Fibroblast of the aortic adventitia (primary cell): ENCODE measurements at places on chromosomes 7 and 10.

DNA sequence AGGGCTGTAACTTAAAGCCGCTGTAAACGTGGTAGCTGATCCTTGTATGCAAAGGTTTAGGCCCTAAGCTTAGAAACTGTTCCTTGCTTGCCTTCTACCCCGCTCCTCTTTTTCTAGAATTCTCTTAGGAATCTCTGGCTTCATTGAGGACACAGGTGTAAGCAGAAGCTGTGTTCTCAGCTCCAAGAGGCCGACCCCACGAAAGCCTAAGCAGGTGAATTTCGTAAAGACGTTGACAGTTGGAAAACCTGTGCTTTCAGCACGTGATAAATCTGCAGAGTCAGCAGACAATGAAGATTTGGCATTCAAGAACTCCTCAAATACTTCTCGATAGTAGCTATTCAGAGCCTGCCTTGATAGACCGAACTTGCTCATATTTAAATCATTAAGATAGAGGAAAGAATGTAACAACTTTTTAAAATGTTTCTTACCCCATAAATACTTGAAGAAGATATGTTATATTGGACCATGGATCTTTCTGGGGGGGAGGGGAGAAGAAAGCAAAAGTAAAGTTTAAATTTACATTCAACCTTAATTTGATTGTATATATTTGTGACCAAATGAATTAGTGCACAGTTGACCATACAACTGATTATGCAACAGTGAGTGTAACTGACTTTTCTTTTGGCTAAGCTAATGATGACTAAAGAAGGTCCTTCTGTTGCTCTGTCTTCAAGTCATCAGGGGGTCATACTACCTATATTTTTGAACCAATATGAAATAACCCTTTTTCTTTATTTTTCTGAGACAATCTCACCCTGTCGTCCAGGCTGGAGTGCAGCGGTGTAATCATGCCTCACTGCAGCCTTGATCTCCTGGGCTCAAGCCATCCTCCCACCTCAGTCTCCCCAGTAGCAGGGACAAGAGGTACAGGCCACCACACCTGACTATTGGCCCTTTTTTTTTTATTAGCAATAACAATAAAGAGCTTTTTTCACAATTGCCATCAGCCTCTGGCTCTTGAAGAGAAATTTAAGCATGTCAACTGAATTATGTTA, 1.2 kb upstream of the GDI2 start:
- peak; percentile 31 for DNase-seq

DNA sequence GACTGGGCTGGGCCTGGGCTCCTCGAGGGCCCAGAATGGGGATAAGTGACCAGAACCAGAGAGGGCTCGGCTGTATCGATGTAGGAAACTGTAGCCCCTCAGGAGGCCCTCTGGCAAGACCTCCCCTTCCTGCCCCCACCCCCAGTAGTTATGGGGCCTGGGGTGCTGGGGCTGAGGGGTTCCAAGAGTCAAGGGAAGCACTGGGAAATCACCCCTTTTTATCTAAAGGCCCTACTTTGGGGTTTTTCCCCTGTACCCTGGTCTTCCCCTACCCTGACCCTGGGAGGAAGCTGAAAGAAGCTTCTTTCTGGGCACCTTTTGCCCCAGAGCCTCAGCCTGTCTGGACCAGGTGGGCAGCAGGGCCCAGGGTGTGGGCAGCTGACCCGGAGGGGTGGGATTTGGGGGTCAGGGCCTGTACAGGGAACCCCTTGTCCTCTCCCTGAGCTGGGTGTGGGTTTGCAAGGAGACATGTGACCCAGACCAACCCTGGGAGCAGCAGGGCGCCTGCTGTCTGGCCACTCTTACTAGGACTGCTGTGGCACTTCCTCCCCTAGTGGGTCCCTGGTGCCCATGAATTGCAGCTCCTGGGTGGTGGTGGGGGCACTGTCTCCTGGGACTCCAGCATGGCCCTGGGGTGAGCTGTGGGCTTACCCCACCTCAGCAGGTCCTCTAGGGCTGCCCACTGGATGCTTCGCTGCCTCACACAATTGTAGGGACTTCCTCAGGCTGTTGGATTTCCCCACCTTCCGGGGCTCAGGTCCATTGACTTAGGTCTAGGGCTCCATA, 1.5 kb downstream of the IRF5 start:
- no peak for DNase-seq

DNA sequence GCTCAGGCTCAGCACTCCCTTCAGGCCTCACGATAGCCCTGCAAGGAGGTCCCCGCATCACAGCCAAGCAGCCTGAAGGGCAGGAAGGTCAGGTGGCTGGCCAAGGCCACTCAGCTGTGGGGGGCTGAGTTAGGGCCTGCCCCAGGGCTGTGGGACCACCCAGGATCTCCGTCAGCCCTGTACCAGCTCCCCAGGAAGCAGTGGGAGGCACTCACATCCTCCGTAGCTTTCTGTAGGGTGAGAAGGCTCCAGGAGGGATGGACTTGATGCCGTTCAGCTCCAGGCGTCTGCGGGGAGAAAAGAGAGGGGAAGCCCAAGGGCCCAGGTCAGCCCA, 125.9 kb downstream of the SLIT1 start:
- DNase-seq: no peak

- no peak for DNase-seq
Measured at GRCh38 chr10:91312382-91312733, 91.9 kb downstream of the PCGF5 start.

DNA sequence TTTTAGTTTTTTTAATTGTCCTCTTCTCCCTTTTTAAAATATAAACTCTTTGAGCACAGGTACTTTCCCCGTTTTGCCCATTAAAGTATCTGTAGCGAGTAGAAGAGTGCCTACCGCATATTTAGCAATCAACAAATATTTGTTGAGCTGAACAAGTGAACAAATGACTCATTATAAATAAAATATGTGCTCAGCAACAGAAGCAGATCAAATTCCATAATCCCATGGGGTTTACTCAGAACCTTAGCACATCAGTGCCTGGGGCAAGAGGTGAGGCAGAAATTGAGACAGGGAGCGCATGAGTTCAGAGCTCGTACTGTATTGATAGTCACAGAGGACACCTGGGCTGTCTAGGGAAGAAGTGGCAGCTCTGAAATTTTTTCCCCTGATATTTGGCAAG, 161.0 kb downstream of the SEM1 start:
- no peak for DNase-seq

- DNase-seq: peak; percentile 35
Measured at GRCh38 chr10:122864194-122864592, 15.2 kb downstream of the FAM24B start.

DNA sequence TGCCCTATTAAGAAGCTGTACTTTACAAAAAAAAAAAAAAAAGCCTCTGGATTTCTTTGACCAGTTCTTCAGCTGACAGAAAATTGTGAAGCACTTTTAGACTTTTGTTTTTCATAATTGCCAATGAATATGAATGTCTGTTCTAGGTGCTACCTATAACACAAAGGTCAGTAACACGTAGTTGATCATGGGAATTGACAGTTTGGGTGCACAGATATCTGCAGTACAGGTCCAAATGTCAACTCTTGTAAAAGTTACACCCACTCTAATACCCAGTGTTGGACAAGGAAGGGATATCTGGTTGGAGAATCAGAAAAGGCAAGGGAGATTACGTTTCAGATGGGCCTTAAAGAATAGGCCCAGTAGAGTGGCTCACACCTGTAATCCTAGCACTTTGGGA, 1.8 kb downstream of the REEP3 start:
- DNase-seq: no peak

GRCh38 chr10:132700156-132701098, 85.5 kb downstream of the NKX6-2 start:
- peak; percentile 51 for DNase-seq

- no peak for DNase-seq
Measured at GRCh38 chr7:91358303-91358702, 94.1 kb downstream of the FZD1 start.

- DNase-seq: peak; percentile 94
Measured at GRCh38 chr10:110425684-110426293, 71.9 kb upstream of the DUSP5 start.

GRCh38 chr10:35412003-35412723, 75.9 kb downstream of the CCNY start:
- no peak for DNase-seq

DNA sequence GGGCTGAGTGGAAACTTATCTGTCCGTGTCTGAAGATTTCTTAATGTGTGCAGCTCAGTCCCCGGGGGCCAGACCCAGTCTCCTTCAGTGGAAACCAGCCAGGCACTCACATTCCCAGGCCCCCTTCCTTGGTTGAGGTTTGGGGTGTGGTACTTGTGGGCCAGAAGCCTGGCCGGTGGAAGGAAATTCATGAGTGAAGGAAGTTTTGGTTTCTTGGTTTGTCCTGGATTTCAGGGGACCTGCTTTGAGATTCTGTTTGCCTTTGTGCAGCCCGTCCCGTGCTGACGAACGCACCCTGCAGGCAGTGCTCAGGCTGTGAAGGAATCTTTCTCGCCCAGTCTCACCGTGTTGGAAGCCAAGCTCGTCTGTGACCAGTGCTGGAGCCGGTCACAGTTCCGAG, 2.9 kb downstream of the INPP5A start:
- peak; percentile 51 for DNase-seq

DNA sequence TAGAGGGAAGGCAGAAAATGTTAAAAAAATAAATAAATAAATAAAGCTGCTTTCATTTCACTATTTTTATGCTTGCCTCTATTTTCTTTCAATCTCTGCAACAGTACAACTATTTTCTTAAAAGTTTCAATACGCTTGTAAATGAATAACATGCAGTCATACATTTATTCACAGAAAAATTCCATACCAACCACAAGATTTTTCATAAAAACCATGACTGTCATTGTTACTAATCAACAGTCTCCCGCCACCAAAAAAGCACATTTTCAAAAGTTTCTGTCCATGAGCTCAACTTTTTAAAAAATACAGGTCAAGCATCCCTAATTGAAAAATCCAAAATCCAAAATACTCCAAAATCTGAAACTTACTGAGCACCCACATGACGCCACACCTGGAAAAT, 5.3 kb downstream of the PARD3 start:
- DNase-seq: peak; percentile 7

GRCh38 chr10:97102441-97102840, 83.3 kb downstream of the SLIT1 start:
- no peak for DNase-seq

DNA sequence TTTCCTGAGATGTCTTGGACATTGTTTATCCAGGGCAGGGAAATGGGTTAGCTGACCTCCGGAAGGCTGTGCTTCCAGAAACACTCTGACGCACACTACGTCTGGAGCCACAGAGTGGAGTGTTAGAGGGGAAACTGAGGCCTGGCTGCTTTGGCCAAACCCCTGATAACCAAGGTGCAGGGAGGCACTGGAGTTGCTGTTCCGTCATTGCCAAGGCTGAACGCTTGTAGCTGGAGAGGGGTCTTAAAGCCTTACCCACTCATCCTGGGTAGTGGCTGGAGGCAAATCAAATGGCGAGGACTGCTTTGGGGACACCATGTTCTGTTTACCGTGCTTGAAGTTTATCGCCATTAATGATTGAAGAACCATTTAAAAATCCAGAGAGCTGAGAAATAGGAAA, 604.1 kb upstream of the FOXK1 start:
- no peak for DNase-seq

- no peak for DNase-seq
Measured at GRCh38 chr7:6284055-6284400, 11.6 kb upstream of the CYTH3 start.

DNA sequence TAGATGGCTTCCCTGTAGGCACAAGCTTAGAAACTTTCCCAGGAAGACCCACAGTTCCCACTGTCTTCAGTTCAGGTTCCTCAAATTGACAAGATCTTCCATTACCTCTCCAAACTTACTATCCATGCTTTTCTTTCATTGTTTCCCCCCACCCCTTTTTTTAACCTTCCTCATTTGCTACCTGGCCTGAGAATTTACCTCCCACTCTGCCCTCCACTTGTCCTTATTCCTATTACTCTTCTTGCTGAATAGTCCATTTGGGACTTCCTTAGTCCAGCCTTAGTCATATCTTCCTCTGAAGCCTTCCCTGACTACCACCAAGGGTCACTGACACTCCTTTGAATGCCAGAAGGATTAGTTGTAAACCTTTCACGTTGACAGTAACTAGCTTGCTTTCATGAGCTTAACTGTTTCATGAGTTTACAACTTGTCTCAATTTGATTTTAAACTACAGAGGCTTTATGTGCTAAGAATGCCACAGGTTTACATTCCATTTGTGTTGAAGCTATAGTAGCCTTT, 1.2 kb upstream of the CALU start:
- peak; percentile 59 for DNase-seq

GRCh38 chr7:104883718-104884452, 130.1 kb upstream of the KMT2E start:
- DNase-seq: peak; percentile 83

DNA sequence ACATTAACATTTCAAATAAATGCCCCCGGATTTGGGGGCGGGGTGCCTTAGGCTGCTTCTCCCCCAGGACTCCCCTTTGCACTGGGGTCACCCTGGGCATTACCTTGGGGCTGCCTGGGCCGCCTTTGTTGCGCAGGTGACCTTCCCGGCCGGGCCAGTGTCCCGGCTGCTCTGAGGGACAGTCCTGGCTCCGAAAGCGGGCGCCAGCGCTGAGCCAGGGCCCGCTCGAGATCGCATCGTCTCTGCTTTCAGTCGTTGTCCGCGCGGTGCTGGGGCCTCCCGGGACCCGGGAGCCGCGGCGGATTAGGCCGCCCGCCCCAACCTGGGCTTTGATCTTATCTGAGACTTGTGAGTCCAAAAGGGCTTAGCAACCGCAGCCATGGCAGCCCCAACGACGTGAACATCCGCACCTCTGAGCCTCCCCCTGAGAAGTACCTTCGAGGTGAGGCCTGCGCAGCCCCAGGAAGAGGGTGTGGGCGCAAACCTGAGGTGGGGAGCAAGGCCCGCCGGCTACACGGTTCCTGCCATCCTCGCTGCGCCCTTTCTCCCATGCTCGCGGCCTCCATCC, 14.8 kb upstream of the WAPL start:
- no peak for DNase-seq

DNA sequence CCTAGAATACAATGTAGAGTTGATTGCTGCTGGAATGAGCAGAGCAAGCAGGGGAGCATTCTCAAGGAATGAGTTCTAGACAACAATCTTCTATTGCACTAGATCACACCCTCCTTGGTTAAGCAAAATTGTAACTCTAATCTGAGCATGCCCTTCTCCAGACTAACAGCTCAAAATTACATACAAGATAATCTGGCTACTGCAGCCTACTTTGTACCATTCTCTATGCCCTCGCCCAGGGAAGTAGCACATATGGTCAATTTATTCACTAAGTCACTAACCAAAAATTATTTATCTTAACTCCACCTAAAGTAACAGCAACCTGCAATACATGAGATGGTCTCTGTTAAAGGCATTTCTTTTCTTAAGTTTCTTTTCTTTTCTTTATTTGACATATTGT, 42.5 kb upstream of the KCTD7 start:
- no peak for DNase-seq

- no peak for DNase-seq
Measured at GRCh38 chr10:122329416-122329815, 45.1 kb upstream of the PLEKHA1 start.

DNA sequence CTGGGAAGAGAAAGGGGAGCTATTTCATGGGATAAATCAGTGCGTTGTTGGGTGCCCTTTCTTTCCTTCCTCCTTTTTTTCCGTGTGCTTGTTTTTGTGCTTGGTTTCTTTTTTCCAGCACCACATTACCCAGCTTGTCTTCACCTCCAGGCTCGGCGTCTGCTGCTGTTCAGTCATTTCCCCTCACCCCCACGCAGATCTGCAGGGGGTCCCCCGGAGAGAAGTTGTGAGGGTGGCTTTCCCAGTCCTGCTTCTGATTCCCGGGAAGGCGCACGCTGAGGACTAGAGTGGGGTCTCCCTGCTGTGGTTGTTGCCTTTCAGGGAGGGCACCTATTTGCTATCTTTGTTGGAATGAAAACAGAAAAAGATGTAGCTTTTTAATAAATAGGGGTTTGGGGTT, 1.6 kb downstream of the CAMK1D start:
- DNase-seq: no peak
